Activated naive CD8-positive, alpha-beta T cell treated with anti-CD3 and anti-CD28 coated beads for 36 hours (primary cell): ENCODE measurements at places on chromosomes 5 and 9.

- H3K27me3 ChIP-seq: peaks cover 4% of the 10 kb centered on the region
- H3K27ac ChIP-seq: no peak overlapping the region
- H3K36me3 ChIP-seq: no peaks in the 10 kb centered on the region
- H3K4me1 ChIP-seq: no peaks in the 10 kb centered on the region
- H3K4me3 ChIP-seq: no peak overlapping the region
These were observed 136.3 kb downstream of the MYO10 start for GRCh38 chr5:16799796-16800195.

DNA sequence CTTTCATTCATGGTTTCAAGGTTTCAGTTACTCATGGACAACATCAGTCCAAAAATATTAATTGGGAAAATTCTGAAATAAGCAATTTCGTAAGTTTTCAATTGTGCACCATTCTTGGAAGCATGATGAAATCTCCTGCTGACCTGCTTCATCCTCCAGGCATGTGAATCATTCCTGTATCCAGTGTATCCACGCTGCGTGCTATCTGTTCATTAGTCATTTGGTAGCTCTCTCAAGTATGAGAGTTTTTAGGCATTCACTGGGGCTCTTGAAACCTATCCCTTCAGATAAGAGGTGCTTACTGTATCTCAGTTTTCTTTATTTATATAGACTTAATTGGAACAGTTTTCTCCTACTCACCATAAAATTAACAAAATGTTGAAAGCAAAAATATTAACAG lies 293.0 kb downstream of the CDH12 start:
- no peaks in the 10 kb centered on the region for H3K27me3 ChIP-seq
- H3K36me3 ChIP-seq: no peaks in the 10 kb centered on the region
- no peak overlapping the region for H3K4me3 ChIP-seq

DNA sequence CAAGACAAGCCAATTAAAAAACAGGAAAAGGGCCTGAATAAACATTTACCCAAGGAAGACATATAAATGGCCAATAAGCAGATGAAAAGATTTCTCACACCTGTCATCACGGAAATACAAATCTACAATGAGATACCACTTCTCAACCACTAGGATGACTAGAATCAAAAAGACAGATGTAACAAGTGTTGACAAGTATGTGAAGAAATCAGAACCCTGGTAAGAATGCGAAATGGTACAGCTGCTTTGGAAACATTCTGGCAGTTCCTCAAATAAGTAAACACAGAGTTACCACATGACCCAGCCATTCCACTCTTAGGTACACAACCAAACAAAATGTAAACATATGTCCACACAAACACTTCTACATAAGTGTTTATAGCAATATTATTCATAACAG lies 32.5 kb downstream of the LEAP2 start:
- H3K27ac ChIP-seq: no peak overlapping the region
- H3K27me3 ChIP-seq: no peaks in the 10 kb centered on the region
- peaks cover 6% of the 10 kb centered on the region for H3K4me1 ChIP-seq
- no peak for DNase-seq

DNA sequence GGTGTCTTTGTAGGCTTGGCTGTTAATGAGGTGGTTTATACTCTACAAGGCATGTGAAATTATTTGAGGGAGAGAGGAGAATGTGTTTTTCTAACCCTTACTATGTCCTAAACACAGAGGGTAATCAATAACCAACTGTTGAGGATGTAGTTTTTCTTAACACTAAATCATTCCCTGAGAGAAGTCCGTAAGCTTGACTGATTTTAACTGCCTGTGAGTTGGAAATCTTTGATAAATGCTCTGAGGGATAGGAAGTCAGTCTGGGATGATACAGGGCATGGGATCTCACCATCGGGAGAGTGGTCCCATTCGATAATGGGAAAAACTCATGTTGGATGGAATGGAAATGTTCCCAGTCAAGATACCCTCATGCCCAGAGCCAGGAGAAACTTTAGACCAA lies 249.6 kb downstream of the PDZD2 start:
- H3K4me3 ChIP-seq: no peak overlapping the region
- no peaks in the 10 kb centered on the region for H3K27me3 ChIP-seq
- H3K27ac ChIP-seq: no peak overlapping the region
- H3K4me1 ChIP-seq: no peaks in the 10 kb centered on the region
- H3K36me3 ChIP-seq: no peaks in the 10 kb centered on the region
- DNase-seq: no peak

DNA sequence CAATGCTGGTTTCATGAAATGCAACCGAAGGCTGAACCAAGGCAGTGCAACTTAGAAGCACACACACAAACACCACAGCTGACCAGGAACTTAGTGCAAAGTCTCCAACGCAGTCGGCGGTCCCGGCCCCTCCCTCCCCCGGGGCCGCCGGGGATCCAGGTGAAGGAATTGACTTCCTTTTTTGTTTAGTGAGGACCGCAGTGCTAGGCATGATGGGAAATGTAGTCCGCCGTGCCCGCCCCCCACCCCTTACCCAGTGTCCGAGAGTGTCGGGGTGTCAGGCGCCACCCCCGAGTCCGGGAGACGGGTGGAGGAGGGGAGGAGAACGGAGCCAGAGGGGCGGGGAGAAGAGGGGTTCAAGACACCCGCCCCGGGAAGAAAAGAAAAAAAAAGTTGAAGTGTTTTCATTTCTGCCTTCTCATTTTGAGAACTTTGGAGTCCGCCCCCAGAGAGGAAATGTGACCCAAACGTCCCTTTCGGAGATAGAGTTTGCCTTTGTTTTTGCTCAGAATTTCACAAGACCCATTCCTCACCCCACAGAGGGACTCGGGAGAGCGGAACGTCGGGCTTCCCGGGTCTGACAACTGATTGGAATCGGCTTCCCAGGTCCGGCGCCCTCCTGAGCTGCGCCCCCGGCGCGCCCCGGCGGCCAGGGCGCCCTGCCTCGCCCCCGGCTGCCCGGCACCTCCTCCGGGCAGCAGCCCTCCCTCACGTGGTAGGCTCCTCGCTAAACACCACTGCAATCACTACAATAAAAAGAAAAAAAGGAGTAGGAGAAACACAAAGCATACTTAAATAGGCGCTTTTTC lies 2.0 kb downstream of the IER5L start:
- peak overlapping the region; percentile 69 for H3K27ac ChIP-seq
- DNase-seq: peak; percentile 78
- H3K27me3 ChIP-seq: no peaks in the 10 kb centered on the region
- H3K36me3 ChIP-seq: no peaks in the 10 kb centered on the region
- peaks cover 6% of the 10 kb centered on the region for H3K4me1 ChIP-seq

- no peak within 1 kb of the TSS for H3K4me3 ChIP-seq
- H3K27me3 ChIP-seq: peaks cover 30% of the 10 kb centered on the region
- no peak within 1 kb of the TSS for H3K27ac ChIP-seq
- DNase-seq: no peak
- no peaks in the 10 kb centered on the region for H3K4me1 ChIP-seq
- no peaks in the 10 kb centered on the region for H3K36me3 ChIP-seq
These were observed at the start of gene IL33 for GRCh38 chr9:6215562-6215961. Gene IL33, plus strand, starts transcription at chr9:6215807. Its CDS starts 25,888 bp downstream, at chr9:6241695.

DNA sequence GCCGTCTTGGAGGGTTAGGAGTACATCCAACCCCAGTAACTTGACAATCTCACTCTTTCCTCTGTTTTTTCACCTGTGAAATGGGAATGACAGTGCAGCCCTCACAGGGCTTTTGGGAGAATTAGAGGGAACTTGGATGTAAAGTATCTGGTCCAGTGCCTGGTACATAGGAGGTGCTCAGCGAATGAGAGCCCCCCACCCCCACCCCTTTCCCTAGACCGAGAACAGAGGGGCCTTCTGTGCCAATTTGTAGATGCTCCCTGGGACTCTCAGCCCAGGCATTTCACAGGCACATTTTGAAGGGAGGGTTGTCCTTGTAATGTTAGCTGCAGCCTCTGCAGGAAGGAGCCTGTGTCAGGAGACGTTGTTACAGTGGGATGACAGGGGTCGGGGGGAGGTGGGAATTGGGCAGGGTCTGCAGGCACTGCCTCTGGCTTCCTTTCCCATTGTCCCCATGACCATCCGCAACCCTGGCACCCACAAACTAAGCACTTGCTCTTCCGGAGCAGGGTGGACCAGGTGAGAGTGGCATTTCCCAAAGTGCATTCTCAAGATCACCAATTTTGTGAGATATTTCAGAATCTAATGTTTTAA lies 47.0 kb downstream of the AMBP start:
- H3K27ac ChIP-seq: no peak overlapping the region
- H3K4me1 ChIP-seq: no peaks in the 10 kb centered on the region

DNA sequence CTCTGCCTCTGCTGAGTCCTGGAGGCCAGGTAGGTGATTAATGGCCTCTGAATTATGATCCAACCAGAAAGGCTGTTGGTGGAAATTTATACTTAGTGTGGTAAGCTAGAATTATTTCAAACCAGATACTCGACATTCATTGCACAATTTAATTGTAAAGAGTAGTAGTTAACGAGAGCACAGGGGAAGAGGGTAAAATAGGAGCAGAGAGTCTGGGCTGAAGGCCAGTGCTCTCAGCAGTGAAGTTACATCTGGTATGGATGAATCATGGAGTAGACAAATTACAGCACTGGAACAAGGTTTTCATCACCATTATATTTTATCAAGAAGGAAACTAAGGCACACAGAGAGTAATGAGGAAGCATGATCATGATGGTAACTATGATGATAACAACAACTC lies 92.5 kb downstream of the TLR4 start:
- H3K36me3 ChIP-seq: no peaks in the 10 kb centered on the region
- no peak for DNase-seq
- no peak overlapping the region for H3K4me3 ChIP-seq

GRCh38 chr9:92775466-92775865 lies 10.8 kb upstream of the BICD2 start:
- H3K4me3 ChIP-seq: no peak overlapping the region
- H3K27me3 ChIP-seq: peaks cover 6% of the 10 kb centered on the region
- no peak for DNase-seq
- no peak overlapping the region for H3K27ac ChIP-seq
- no peaks in the 10 kb centered on the region for H3K36me3 ChIP-seq
- H3K4me1 ChIP-seq: peaks cover 6% of the 10 kb centered on the region

GRCh38 chr5:171954721-171955120 lies 51.7 kb downstream of the FBXW11 start:
- peaks cover 22% of the 10 kb centered on the region for H3K36me3 ChIP-seq
- no peak overlapping the region for H3K27ac ChIP-seq
- DNase-seq: no peak
- H3K4me1 ChIP-seq: peaks cover 69% of the 10 kb centered on the region
- H3K27me3 ChIP-seq: no peaks in the 10 kb centered on the region
- no peak overlapping the region for H3K4me3 ChIP-seq

DNA sequence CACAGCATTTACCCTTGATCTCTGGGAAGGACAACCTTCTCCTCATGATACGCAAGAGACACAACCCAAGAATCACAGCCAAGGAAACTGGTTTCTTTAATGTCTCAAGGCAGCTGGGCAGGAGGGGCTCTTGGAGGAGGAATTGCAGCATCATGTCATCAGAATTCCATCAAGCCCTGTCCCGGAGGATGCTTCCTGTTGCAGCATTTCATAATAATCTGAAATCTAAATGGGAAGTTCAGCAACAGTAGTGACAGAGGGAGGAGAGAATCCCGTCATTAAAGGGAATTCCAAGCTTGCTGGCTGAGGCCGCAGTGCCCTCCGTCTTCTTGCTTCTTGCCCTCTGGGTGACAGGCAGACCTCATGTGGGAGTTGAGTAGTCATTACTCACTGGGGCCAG lies 192.7 kb downstream of the TENT4A start:
- DNase-seq: no peak
- no peaks in the 10 kb centered on the region for H3K4me1 ChIP-seq
- H3K27ac ChIP-seq: no peak overlapping the region
- no peak overlapping the region for H3K4me3 ChIP-seq
- H3K36me3 ChIP-seq: no peaks in the 10 kb centered on the region

GRCh38 chr5:60161340-60161934 lies 267.9 kb upstream of the PDE4D start:
- no peaks in the 10 kb centered on the region for H3K36me3 ChIP-seq
- no peak overlapping the region for H3K4me3 ChIP-seq
- no peaks in the 10 kb centered on the region for H3K27me3 ChIP-seq
- H3K27ac ChIP-seq: no peak overlapping the region

DNA sequence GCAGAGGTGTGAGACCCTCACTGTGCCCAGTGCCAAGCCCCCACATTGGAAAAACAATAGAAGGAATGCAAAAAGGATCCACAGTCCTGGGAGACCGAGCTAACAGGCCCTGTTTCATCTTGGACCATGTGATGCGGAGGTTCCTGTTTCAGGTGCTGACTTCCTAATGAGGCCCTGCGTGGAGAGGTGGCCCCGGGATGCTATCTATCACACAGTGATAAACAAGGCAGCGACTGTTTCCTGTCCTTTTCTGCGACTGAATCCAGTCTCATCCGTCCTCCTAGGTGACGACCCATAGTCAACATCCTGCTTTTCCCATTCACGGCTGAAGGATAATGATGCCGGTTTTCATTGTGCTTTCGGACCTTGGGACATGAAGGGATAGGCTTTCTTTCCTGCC lies 56.4 kb upstream of the BOD1 start:
- no peak overlapping the region for H3K4me3 ChIP-seq
- peaks cover 2% of the 10 kb centered on the region for H3K36me3 ChIP-seq

DNA sequence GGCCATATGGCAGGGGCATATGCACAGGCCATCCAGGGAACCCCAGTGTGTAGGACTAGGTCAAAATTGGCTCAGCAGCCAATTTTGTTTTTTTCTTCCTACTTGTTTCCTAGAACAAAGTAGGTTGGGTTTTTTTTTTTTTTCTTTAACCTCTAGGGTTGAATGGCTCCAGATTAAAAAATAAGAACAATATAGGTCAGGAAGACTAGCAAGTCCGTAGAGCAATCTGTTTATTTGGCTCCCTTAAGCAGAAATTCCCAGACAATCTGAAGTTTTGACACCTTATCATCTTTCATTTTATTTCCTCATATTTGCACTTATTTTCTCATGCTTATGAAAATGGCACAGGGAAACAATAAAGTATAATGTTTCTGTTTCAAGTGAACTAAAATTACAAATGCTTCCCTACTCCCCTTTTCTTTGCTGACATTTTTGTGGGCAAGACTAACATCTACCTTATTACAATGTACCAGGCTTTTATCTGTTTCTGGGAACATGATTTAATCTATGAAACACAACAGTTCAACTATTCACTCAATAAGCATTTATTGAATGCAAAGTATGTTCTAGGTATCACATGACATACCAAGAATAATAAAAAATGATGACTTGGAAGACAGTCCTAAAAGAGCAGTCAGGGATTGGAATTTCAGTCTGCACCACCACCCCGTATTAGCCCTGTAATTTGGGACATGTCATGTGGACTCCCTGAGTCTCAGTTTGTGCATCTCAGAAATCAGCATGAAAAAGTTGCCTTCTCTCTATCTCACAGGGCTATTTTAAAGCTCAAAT lies 30.5 kb downstream of the TLR4 start:
- H3K4me1 ChIP-seq: no peaks in the 10 kb centered on the region
- peaks cover 5% of the 10 kb centered on the region for H3K27me3 ChIP-seq
- no peaks in the 10 kb centered on the region for H3K36me3 ChIP-seq
- no peak for DNase-seq
- no peak overlapping the region for H3K4me3 ChIP-seq
- no peak overlapping the region for H3K27ac ChIP-seq

- H3K4me3 ChIP-seq: peak overlapping the region; percentile 4
- peaks cover 11% of the 10 kb centered on the region for H3K36me3 ChIP-seq
- peak; percentile 15 for DNase-seq
These were observed 71.9 kb downstream of the RALGPS1 start for GRCh38 chr9:126986506-126986951.

GRCh38 chr9:2662496-2662895 lies 40.9 kb downstream of the VLDLR start:
- H3K4me1 ChIP-seq: peaks cover 2% of the 10 kb centered on the region
- no peak overlapping the region for H3K27ac ChIP-seq
- DNase-seq: no peak
- H3K4me3 ChIP-seq: no peak overlapping the region
- no peaks in the 10 kb centered on the region for H3K27me3 ChIP-seq
